ENCODE measurements at places on chromosomes 16 and 17.

DNA sequence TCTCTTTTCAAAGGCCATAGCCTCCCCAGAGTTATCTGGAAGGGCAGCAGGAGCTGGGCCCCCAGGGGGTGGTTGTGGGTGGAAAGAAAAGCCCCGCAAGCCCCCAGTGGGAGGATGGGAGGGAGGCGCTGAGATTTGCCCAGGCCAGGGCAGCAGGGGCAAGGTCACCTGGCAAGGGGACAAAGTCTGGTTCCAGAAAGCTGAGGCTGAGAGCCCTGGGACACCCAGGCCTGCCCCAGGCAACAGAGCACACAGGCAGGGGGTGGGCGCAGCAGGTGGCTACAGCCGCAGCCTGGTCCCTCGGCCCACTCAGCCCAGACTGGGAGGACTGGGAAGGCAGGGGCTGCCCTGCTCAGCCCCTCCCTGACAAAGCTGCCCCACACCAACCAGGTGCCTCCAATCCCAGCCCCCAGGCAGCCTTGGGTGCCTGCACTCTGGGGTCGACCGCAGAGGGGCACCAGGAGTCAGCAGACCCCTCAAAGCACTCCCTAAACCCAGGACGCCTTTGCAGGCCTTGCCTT lies 23.7 kb upstream of the GSG1L start:
- DNase-seq, result no peak

DNA sequence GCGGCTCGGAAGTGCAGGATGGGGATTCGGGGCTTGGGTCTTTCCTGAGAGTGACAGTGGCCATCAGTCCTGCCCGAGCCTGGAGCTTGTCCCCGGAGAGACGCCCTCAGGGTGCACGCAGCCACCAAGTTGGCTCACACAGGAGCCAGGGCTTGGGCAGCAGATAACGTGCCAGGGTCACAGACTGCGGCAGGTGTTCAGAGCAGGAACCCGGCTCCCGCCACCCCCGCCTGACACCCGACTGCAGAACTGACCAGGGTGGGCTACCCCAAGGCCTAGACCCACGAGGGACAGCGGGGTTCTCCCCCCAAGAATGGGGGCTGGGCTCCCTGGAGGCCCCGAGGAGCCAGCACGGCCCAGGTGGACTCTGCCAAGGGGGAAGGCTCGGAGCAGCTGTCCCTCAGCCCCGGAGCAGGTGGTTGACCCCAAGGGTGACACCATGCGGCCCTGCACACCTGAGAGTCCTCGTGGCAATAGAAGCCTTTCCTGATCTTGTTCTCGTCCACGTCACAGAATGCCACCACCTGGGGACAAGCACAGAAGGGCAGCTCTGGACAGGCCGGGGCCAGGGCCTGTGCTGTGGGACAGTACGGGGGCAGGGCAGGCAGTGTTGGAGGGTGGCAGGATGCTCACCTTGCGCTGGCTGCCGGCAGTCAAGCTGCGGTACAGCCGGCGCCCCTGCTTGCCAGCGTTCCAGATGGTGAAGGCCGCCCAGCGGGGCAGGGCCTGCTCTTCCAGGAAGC lies 117.1 kb upstream of the ZNF750 start:
- no peak for DNase-seq

GRCh38 chr16:88867581-88868246 lies 1.3 kb upstream of the PABPN1L start:
- DNase-seq, result no peak

- no peak for DNase-seq
Observed at GRCh38 chr16:78254841-78255240, 155.4 kb downstream of the WWOX start.

DNA sequence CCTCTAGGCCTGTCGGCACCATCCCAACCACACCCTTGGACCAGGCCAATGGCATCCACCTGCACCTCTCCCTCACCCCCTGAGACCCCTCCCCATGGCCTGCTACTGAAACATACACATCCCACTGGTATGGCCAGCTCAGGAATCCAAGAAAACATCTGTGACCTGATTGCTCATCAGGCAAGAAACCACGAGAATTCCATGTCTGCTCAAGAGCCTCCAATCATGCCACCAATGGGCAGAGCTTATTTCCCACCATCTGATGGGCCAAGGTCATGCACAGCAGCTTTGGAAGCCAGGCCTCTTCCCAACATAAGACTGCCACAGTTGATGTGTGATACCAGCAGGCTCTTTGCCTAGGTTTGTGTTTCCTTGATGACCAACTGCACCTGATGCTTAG lies 190.1 kb downstream of the C16orf78 start:
- no peak for DNase-seq

DNA sequence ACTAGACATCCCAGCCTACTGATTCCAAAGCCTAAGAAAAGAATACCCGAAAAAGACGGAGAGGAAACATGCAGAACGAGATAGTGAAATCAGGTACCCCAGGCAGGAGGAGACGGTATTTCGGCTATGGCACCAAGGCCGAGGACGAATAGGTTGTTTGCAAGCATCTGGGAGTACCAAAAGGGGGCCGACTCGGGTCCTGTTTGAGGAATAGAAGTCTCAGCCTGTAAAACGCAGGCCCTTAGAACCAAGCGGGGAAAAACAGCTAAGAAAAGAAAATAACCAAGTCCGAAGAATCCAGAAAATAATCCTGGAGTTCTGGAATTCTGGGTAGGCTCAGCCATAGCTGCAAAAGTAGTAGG lies 537 bp downstream of the SLC35B1 start:
- DNase-seq, result no peak

DNA sequence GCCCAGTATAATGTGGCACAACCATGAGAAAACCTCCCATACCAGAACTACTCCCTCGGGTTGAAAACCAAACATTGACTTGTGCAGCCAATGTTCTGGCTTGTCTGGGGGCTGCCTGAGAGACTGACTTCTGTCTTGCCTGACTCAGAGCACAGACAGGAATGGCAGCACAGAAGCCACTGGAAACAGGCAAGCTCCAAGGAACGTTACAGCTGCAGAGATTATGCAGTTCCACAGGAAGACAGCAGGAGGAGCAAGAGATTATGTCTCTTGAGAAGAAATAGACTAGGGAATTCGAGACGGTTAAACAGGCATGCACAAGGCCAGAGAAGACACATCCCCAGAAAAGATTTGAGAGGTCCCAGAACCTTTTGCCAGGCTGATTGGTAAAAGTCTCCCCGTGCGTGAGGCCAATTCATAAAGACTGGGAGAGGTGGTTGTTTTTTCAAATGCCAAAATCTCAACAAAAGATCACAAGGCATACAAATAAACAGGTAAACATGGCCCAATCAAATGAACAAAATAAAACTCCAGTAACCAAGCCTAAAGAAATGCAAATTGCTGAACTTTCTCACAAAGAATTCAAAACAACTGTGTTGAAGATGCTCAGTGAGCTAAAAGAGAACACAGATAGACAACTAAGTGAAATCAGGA lies 90.6 kb upstream of the CDH5 start:
- no peak for DNase-seq

GRCh38 chr16:65619606-65620005 lies 497.7 kb upstream of the CDH11 start:
- DNase-seq, result no peak

- DNase-seq, result no peak
Observed at GRCh38 chr16:16175296-16175695, 48.0 kb downstream of the ABCC6 start.

GRCh38 chr16:85680352-85680944 lies 8.3 kb downstream of the GINS2 start:
- DNase-seq, result no peak

GRCh38 chr16:10658943-10659342 lies 35.8 kb downstream of the TEKT5 start:
- no peak for DNase-seq

DNA sequence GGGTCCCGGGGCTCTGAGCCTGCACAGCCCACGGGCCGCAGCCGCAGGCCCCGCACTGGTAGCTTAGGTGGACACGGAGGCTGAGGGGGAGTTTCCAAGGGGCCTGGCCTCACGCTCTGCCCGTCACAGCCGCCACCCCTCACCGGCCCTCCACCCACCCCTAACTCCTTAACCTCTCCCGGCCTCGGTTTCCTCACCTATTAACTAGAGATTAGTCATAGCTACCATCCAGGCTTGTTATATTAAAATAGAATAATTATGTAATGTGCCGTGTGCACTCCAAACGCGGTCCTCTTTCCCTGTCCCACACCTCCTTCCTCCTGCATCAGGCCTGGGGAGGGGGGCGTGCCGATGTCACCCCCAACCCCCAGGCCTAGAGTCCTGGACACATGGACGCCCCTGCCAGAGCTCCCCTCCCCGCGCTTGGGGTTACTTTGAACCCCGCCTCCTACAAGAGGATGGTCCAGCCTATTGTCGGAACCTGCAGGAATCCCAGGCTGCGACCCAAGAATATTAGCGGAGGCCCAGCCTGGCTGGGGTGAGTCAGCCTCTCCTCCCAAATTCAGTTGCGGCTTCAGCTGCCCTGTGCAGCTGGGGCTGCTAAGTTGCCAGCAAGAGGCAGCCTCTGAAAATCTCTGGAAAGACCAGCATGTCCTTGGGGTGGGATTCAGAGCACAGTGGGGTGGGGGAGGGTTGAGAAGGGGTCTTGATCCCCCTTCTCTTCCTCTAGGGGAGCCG lies 17.3 kb downstream of the SOCS3 start:
- no peak for DNase-seq

- DNase-seq, result no peak
Observed at GRCh38 chr17:54899721-54900456, 763 bp upstream of the TOM1L1 start.

DNA sequence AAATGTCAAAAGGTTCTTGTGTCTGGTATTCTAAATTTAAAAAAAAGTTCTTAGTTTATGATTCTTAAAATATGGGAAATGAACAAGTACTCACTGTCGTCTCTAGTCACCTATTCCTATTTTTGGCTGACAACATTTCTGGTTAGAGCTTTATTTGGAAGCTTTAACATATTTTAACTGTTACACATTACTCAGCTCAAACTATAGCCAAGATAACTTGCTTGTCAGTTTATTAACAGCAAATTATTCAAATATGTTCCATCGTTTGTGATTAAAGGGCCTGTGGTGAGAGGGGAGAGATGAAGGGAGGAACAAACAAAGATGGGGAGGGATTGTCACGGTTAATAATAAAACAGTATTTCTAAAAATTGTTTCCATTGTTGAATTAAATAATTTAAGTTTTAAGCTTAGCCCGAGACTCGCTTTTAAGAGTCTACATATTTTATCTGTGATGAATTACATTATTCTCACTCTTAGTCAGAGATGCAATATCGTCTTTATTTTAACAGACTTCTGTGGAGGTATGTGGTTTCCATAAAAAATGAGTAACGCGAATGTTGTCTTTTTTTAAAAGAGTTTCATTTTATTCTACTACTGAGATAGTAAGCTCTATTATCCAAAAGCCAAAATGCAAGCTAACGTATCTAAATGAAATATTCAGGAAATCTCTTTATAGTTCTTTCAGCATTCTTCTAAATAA lies 321.9 kb upstream of the PMFBP1 start:
- DNase-seq, result no peak

DNA sequence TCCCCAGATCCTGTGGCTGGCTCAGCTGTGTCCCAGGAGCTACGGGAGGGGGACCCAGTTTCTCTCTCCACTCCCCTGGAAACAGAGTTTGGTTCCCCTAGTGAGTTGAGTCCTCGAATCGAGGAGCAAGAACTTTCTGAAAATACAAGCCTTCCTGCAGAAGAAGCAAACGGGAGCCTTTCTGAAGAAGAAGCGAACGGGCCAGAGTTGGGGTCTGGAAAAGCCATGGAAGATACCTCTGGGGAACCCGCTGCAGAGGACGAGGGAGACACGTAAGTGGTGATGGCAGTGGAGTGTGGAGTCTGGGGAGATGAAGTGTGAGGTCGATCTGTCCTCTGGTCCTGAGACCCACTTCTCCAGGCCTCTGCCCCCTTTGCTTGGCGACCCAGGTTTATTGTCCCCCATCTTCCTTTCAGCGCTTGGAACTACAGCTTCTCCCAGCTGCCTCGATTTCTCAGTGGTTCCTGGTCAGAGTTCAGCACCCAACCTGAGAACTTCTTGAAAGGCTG lies 585 bp downstream of the WRAP53 start:
- no peak for DNase-seq

- DNase-seq, result no peak
Observed at GRCh38 chr16:17804857-17805256, 334.1 kb upstream of the XYLT1 start.

DNA sequence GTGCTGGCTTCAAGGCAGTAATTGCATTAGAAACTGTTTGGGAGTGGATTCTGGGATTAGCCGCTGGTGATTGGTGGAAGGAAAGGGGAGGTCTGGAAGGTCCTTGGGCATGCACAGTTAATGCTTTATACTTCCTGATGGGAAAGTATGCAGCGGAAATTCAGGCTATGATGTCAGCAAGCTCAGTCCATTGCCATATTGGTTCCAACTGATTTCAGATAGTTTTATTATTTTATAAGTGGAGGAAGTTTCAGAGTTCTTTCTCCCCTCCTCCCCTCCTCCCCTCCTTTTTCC lies 8.1 kb upstream of the CMTR2 start:
- no peak for DNase-seq

DNA sequence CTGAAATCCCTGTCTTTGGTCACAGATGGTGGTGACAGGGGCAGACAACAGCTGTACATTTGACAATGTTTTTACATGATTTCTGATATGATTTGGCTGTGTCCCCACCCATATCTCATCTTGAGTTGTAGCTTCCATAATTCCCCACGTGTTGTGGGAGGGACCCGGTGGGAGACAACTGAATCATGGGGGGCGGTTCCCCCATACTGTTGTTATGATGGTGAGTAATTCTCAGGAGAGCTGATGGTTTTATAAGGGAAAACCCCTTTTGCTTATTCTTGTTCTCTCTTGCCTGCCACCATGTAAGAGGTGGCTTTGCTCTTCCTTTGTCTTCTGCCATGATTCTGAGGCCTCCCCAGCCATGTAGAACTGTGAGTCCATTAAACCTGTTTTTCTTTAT lies 353.9 kb downstream of the CPPED1 start:
- no peak for DNase-seq

GRCh38 chr17:76558198-76559095 lies 18.6 kb downstream of the PRCD start:
- DNase-seq, result no peak

GRCh38 chr17:38572669-38573365 lies 32.9 kb downstream of the SRCIN1 start:
- DNase-seq, result no peak

- DNase-seq, result no peak
Observed at GRCh38 chr17:47686276-47686635, 7.7 kb upstream of the TBKBP1 start.

DNA sequence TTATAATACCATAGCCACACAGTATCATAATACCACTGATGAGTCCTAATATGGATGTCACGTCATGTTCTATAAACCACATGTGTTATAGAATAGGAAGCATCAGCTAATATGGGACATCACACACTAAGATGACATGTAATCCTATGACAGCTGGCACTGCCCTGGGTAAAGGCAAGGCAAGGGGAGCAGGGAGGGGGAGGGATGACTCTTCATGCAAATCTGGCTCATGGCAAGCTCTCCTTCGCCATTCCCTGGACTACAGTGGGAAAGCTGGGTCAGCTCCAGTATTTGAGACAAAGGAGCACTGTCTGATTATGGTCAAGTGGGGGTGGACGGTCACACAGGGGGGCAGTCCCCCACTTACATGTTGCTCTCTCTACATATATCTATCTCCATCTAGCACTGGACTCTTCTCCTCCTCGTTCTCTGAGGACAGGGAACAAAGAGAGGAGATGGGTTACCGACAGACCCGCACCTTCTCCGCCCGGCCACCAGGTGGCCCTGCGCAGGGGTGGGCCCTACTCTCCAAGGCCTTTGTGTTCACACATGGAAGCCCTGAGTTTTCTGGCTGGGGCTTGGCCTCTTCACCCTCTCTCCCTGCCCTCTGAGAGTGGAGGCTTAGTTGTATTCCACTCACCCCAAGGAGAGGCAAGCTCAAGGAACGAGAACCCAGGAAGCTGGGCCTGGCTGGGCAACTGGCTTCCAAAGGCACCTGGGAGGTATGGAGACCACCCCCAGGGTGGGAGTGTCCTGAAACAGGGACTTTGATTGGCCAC lies 23.4 kb upstream of the MPO start:
- peak; percentile 38 for DNase-seq

- DNase-seq, result no peak
Observed at GRCh38 chr17:2055292-2056205, 646 bp downstream of the HIC1 start.
